Stimulated activated CD4-positive, alpha-beta T cell treated with anti-CD3 and anti-CD28 coated beads, Interleukin-1b, Interleukin-23, amount 100 ng/mL, for 1 hour (primary cell): ENCODE measurements at places on chromosomes 5 and 9.

GRCh38 chr9:70108181-70108580, 64.5 kb downstream of the MAMDC2 start:
- no peak for DNase-seq

DNA sequence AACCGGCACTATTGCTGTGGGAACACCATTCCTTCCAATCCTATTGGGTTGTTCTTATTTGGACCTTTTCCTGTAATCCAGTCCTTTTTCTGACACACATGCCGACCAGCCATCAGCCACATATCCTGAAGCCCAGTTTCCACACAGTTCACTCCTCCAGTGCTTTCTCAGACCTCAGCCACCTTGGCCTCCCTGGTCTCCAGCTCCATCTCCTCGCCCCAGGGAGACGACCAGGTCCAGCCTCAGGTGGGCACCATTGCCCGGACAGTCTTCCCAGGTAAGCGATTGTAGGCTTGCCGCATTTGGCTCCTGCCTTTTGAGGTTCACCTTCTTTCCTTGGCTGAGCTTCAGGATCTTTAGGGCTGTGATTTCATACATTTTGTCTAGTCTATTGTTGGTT, 15.2 kb upstream of the TERT start:
- no peak for DNase-seq

DNA sequence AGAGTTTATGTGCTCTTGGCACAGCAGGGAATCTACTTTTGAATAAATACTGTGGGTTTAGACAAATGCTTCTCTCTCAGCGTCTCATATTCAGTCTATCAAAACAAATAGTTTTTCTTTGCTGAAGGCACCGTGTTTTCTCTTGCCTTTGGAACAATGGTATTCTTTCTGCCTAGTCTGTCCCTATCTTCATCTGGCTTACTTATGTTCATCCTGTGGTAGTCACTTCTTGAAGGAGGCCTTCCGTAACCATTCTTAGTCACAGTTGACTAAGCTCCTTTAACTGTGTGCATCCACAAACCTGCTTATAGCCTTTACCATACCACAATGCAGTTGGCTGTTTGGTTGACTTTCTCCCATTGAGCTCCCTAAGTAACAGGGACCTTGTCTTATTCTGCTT, 45.9 kb downstream of the LARP1 start:
- DNase-seq = no peak

- no peak for DNase-seq
Measured at GRCh38 chr5:10339058-10339811, 14.3 kb upstream of the MARCHF6 start.

GRCh38 chr5:143226872-143227271, 176.6 kb downstream of the NR3C1 start:
- no peak for DNase-seq

- DNase-seq = no peak
Measured at GRCh38 chr5:83724001-83724400, 3.3 kb upstream of the HAPLN1 start.

GRCh38 chr9:87435189-87435880, 62.3 kb upstream of the DAPK1 start:
- no peak for DNase-seq

DNA sequence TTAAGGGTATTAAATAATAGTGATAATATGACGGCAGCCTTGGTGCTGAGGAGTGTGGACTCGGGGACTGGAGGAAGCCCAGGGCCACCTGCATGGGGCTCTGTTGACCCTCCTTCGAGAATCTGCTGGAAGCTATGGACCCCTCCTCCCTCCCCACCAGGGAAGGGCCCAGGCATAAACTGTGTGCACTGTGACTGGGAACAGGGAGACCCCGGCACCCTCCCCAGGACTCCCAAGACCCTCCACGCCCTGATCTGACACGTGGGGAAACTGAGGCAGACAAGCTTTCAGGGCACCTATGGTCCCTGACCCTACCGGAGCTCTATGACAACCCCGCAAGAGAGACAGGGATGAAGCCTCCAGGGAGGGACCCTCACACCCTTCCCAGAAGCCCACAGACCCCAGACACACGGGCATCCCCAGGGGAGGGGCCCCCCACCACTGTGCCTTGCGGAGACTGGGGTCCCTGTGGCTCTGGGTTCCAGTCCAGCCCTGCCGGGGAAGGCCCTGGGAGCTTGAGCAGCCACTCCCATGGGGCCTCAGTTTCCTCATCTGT, 6.5 kb upstream of the EGFL7 start:
- no peak for DNase-seq
